ENCODE measurements at places on chromosomes 6 and 20.
A peak's percentile ranks its signal among the peaks of the same experiment; 100 is the strongest.

DNA sequence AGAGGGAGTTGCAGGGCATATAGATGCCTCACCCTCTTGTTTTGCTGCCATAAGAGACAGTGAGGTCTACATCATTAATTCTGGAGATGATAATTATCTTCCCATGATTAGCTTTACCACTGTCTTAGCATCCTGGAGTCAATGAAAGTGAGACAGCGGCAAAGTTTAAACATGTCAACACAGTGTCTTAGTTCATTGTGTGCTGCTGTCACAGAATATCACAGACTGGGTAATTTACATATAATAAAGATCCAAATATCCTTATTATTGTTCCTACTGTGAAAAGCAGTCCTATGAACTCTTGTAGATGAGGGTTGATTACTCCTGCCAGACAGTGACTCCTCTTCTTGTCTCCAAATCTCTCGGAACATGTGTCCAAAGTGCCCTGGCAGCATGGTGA, 658.6 kb upstream of the ADGRB3 start:
- DNase-seq: no peak

GRCh38 chr6:167455371-167455770, 130.5 kb downstream of the TTLL2 start:
- DNase-seq: no peak

DNA sequence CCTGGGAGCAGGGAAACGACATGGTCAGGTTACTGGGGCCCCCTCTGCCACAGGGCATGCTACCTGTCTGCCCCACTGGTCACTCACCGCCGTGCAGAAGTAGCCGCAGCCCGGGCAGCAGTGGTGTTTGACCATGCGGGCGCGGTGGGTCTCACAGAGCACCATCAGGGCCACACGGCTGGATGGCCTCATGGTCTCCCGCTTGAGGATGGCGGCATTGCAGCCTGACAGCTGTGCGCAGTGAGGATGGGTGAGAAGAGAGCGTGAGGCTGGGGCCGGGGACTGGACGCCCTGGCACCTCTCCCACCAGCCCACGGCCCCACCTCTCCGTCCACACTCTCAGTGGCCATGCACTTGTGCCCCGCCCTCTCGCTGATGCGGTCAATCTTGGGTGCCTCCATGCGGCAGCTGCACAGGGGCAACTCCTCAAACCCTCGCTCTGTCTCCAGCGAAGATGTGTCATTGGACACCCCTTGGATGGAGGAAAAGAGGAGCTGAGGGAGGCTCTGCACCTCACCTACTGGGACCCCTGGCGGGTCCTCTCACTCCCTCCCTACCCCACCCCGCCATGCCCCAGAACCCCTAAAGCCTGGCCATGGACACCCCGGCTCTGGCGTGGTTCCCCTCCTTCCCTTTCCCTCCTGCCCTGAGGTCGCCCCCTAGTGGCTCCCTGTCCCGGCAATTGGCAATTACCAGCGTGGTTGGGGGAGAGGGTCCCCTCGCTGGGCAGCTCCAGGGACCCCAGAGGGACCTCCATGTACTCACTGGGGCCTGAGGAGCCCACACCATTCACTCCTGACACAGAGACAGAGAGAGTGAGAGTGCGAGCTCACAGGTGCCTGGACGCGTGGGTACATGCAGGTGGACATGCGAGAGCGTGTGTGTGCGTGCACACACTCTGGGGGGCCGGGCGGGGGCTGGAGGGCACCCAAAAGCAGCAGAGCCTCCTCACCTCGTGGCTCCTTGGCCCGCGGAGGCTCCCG, 8.9 kb downstream of the EHMT2 start:
- peak; percentile 42 for DNase-seq

DNA sequence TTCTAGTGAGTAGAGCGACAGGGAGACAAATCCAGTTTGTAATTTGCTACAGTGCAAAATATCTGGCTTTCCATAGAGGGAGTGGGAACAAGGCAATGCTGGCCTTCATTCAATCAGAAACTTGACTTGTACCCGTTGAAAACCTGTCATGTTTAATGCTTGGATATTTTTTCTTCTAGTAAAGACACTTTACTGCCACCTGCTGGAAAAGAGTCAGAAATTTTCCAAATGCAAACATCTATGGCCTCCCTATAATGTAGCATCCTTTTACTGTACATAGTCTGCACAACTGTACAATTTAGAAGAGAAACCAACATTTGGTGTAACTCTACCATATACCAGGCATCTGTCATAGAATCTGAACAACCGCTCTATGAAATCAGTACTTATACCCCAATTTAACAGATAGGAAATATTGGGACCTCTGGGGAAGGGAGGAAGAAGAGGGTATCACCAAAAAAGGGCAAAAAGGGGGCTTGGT, 16.7 kb upstream of the TBC1D20 start:
- DNase-seq: no peak

GRCh38 chr6:34102099-34102656, 43.7 kb downstream of the GRM4 start:
- no peak for DNase-seq

Data from activated T-helper 1 cell treated with anti-CD3 and anti-CD28 coated beads, Interleukin-2, amount 50 U/mL, for 16 hours (primary cell).